ENCODE measurements at places on chromosomes 1 and 21. TPM values are rescaled to one million over a fixed set of nuclear protein-coding genes. Genes with fewer than 3 reads are reported as not detected.

The TMEM269 gene
- total RNA-seq = 0.15 TPM

The TMEM240 gene
- 0.32 TPM for total RNA-seq

The FGR gene
- not detected for total RNA-seq

The FLG2 gene
- total RNA-seq = not detected

The DIP2A gene
- 9.3 TPM for total RNA-seq

The ALDH4A1 gene
- 13.8 TPM for total RNA-seq

The ITLN1 gene
- not detected for total RNA-seq

The LHX4 gene
- 0.27 TPM for total RNA-seq

The C1QB gene
- total RNA-seq = not detected

The LCE1E gene
- total RNA-seq = not detected

The VPS45 gene
- 16.7 TPM for total RNA-seq

The ACP6 gene
- total RNA-seq = 21.0 TPM

The CD1D gene
- total RNA-seq = not detected

The DCDC2B gene
- not detected for total RNA-seq

The BEND5 gene
- total RNA-seq = not detected

The GSTM1 gene
- not detected for total RNA-seq

The OR2T2 gene
- total RNA-seq = not detected
